ENCODE measurements at places on chromosomes 13 and 19. TPM values are rescaled to one million over a fixed set of nuclear protein-coding genes. Genes with fewer than 3 reads are reported as not detected.

DNA sequence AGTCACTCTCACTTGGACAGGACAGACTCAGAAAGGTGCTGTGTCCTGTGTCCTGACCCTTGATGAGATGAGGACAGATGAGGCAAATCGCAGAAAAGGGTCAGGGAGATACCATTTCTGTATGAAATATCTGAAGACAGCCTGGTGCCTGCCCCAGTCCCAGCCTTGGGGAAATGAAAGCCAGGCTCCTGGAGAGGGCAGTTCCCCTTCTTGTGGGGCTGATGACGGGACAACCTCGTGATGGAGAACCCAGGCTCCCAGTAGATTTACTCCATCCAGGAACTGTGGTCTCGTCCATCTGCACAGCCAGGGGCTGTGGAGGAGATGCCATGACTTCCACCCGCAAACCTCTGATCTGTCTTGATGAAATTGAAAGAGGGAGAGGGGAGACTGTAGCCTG is 13.8 kb downstream of the LILRB1 start:
- no peak overlapping the region for H3K4me3 ChIP-seq
- DNase-seq: no peak
- no peaks in the 10 kb centered on the region for H3K36me3 ChIP-seq
- H3K4me1 ChIP-seq: no peaks in the 10 kb centered on the region
- peak overlapping the region; percentile 76 for H3K27ac ChIP-seq

DNA sequence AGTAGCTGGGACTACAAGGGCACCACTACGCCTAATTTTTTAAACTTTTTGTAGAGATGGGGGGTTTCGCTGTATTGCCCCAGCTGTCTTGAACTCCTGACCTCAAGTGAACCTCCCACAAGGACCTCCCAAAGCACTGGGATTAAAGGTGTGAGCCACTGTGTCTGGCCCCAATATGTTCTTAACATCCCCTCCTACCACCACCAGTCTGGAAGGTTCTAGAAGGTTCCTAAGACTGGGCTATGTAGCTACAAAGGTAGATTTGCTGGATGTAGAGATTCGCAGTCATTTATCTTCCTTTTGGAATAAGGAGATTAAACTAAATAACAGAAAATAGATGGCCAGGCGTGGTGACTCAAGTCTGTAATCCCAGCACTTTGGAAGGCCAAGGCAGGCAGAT is 5.3 kb downstream of the HSD17B14 start:
- H3K36me3 ChIP-seq: no peaks in the 10 kb centered on the region
- H3K27ac ChIP-seq: no peak overlapping the region
- DNase-seq: no peak
- no peak overlapping the region for H3K4me3 ChIP-seq
- no peaks in the 10 kb centered on the region for H3K4me1 ChIP-seq
- no peaks in the 10 kb centered on the region for H3K27me3 ChIP-seq

DNA sequence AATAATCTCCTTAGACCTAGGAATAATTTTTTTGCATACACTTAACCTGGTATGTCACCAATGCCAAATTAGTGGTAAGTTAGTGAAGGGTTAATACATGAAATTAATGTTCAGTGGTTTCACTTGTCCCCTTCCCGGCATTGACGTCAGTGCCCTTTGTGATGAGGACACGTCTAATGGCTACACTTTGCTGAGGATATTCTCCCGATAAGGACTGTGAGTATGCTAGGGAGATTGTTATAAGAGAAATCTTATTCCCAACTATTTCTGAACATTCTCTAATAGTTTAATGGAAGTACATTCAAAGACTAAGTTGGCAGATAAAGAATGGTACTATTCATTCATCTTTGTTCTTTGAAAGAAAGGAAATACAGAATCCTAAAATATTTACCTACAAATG is 102.4 kb downstream of the TNFRSF19 start:
- no peaks in the 10 kb centered on the region for H3K27me3 ChIP-seq
- no peaks in the 10 kb centered on the region for H3K36me3 ChIP-seq
- H3K4me1 ChIP-seq: peaks cover 6% of the 10 kb centered on the region
- no peak for DNase-seq
- peak overlapping the region; percentile 50 for H3K27ac ChIP-seq

DNA sequence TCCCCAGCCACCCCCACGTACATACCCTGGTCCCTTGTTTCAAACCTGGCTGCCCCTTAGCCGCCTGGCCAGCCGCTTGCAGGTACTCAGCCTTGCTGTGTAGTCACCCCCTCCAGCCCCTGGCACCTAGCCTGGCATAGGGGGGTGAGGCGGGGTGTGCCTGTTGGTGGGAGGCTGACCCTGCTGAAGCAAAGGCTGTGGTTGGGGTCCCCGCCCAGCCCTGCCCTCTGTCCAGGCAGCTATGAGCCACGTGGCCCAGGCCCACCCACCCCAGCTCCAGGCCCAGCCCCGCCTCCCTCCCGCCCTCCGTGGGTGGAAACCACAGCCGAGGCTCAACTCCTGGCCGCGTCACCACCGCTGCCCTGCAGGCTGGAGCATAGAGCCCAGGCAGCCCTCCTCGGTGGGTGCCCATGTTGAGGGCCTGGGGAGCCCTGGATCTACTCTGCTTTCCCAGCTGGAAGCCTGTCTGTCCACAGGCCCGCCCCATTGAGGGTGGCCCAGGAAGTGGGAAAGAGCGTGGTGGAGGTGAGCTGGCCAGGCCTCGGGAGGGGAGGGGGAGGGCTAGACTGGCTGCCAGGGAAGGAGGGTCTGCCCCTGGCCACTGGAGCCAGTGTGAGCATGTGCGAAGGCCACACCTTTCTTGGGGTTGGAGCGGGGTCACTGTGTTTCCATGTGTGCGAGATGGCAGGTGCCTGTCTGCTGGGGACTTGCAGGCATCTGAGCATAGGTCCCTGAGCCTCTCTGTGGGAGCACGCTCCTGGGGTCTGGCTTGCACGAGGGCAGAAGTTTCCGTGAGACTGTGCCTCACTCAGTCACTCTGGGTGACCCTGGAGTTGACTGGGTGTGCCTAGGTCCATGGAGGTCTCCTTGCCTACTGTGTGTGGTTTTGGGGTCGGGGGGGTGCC is 31.0 kb downstream of the PAK4 start:
- peaks cover 36% of the 10 kb centered on the region for H3K4me1 ChIP-seq
- no peak overlapping the region for H3K4me3 ChIP-seq
- DNase-seq: no peak
- no peaks in the 10 kb centered on the region for H3K27me3 ChIP-seq
- no peak overlapping the region for H3K27ac ChIP-seq
- no peaks in the 10 kb centered on the region for H3K36me3 ChIP-seq

GRCh38 chr13:110257408-110257807 is 49.5 kb downstream of the COL4A1 start:
- H3K4me1 ChIP-seq: peaks cover 6% of the 10 kb centered on the region
- no peak overlapping the region for H3K4me3 ChIP-seq
- DNase-seq: no peak

DNA sequence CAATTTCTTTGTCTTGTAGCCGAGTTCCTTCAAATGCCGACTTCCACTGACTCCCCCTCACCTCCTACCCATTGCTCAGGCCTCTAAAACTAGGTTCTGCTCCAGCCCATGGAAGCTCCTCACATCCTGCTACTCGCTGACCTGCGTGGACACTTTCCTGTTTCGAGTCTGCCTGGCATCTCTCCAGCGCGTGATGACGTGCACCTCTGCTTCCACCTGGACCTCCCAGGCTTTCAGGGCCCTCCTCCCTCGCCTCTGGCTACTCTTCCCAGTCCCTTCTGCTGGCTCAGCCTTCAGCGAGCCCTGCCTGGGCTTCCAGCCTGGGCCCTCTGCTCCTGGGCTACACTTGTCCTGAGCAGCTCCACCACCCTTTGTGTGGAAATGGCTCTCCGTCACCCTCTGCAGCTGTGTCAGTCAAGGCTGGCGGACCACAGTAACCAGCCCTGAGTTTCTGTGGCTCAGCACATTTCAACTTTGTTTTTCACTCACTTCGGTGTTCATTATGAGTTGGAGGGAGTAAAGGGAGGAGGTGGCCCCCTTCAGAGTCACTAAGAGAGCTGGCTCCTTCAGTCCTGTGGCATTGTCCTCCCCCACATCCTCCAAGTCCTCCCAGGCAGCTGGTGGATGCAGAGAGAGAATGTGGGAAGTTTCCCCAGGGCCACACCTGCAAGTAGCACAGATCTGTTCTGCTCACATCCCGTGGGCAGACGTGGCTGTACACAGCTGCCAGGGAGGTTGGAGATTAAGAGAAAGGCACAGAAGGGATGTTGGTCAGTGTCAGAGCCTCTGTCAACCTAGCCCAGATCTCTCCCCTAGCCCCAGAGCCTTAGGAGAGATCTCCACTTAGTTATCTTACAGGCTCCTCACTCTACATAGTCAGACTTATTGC is 49.4 kb downstream of the SERP2 start:
- H3K36me3 ChIP-seq: no peaks in the 10 kb centered on the region
- DNase-seq: no peak
- no peak overlapping the region for H3K4me3 ChIP-seq
- H3K4me1 ChIP-seq: no peaks in the 10 kb centered on the region
- H3K27ac ChIP-seq: no peak overlapping the region
- H3K27me3 ChIP-seq: no peaks in the 10 kb centered on the region

DNA sequence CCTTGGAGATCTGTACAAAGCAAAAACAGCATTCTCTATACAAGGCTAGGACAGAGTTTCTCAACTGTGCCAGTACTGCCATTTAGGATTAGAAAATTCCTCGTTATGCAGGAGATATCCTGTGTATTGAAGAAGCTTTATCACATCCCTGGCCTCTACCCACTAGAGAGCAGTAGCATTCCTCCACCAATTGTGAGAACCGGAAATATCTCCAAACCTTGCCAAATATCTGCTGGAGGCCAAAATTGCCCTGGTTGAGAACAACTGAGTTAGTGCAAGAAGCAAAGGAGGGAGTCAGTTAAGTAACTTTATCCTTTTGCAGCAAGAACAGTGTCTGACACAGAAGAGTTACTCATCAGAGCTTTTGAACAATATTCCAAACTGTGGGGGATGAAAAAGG is 16.2 kb upstream of the FREM2 start:
- no peak overlapping the region for H3K4me3 ChIP-seq
- no peaks in the 10 kb centered on the region for H3K27me3 ChIP-seq
- no peak overlapping the region for H3K27ac ChIP-seq

DNA sequence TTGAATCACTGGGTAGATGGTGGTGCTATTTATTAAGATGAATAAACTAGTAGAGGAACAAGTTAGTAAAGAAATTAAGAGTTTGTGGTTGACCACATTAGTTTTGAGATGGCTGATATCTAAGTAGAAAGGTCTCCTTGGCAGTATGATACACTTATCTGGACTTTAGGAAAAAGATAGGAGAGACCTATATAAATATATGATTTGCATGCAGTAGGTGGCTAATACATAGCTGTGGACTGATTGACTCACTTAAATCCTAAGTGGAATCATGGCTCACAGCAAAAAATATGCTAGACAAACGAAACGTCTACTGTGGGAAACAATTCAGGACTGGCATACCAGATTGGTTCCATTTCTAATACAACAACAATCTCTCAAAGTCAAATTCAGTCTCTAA is 92.0 kb downstream of the CAB39L start:
- H3K27ac ChIP-seq: no peak overlapping the region
- no peaks in the 10 kb centered on the region for H3K36me3 ChIP-seq
- H3K4me3 ChIP-seq: no peak overlapping the region
- H3K27me3 ChIP-seq: no peaks in the 10 kb centered on the region

DNA sequence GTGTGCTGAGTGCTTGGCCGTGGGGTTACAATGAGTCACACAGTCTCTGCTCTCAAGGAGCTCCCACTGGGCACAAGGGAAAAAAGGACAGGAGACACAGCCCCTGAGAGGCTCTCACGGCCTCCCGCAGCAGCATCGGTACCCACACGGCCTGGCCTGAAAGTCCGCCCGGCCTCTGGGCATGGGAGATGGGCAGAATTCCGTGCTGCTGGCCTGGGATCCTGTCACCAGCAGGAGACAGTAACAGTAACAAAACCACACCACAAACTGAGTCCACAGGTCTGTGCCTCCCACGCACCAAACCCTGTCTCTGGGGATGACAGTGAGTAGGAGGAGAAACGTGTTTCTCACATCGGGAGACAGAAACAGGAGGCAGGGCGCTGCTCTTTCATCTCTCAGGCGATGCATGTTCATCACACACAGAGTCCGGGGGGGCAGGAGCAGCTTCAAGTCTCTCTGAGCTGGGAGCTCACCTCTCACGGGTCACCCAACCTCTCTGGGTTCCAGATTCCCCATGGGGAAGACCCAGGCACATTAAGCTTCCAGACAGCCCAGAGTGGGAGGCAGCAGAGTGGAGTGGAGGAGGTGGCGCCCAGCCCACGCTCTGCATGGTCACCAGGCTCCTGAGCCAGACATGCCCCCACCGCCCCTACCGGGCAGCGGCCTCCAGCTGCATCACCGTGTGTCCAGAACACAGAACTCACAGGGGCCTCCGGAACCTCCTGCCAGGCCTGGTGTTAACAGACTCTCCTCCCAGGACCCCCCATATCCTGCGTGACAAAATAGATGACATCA is 124.7 kb upstream of the VSTM2B start:
- DNase-seq: peak; percentile 56
- H3K4me1 ChIP-seq: no peaks in the 10 kb centered on the region
- H3K36me3 ChIP-seq: no peaks in the 10 kb centered on the region
- no peaks in the 10 kb centered on the region for H3K27me3 ChIP-seq

DNA sequence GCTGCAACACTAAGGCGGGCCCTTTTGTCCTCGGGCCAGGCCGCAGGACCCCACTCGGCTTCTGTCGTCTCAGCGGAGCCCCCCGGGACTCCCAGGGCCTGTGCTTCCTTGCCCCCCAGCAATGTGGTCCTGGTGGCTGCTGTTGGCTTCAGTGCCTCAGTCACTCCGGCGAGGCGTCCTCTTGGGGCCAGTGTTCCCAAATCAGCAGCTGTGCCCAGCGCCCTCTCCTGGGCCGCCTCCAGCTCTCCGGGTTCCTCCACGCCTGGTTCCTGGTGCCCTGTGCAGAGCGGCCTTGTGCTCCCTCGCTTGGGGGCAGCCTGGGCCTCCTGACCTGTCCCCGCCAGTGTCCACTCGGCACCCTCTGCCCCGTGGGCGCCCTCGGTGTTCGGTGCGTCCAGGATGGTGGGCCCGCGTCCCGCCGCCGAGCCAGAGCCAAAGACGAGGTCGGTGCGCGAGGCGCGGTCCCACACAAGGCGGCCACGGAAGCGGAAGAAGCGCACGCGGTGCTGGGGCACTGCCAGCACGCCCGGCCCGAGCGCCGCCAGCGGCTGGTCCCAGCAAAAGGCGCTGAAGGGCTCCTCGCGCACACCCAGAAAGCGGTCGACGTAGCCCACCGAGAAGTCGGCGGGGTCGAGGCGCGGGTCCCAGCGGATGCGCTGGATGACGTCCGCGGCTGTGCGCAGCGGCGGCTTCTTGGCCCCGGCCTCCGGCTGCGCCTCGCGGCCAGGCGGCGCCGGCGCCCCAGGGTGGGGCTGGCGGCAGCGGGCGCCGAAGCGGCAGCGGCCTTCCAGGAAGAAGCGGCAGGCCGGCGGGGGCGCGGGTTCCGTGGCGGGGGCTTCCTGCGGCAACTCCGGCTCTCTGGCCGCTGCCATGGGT is 685 bp downstream of the LENG9 start:
- peak overlapping the region; percentile 67 for H3K4me3 ChIP-seq
- H3K36me3 ChIP-seq: no peaks in the 10 kb centered on the region
- peaks cover 17% of the 10 kb centered on the region for H3K4me1 ChIP-seq
- DNase-seq: peak; percentile 80
- peaks cover 11% of the 10 kb centered on the region for H3K27me3 ChIP-seq
- peak overlapping the region; percentile 97 for H3K27ac ChIP-seq

- peaks cover 41% of the 10 kb centered on the region for H3K36me3 ChIP-seq
- DNase-seq: no peak
- no peak overlapping the region for H3K4me3 ChIP-seq
- H3K27me3 ChIP-seq: peaks cover 10% of the 10 kb centered on the region
- H3K4me1 ChIP-seq: peaks cover 59% of the 10 kb centered on the region
Measured at GRCh38 chr19:58556622-58557220, 1.7 kb downstream of the UBE2M start.

ZNF211 gene
- total RNA-seq: 15.8 TPM

ZNF780B gene
- 17.0 TPM for total RNA-seq

FAM174C gene
- 48.0 TPM for total RNA-seq

LYPD3 gene
- total RNA-seq: 0.73 TPM

MYO16 gene
- 2.5 TPM for total RNA-seq

SLITRK1 gene
- total RNA-seq: not detected
